ENCODE measurements at places on chromosomes 12 and 14. TPM values are rescaled to one million over a fixed set of nuclear protein-coding genes. Genes with fewer than 3 reads are reported as not detected.

GALNT6 gene
- total RNA-seq, result 4.0 TPM

MYF5 gene
- not detected for total RNA-seq

PTCSC3 gene
- not detected for total RNA-seq

MPHOSPH9 gene
- total RNA-seq, result 38.5 TPM

TRIM9 gene
- total RNA-seq, result 0.33 TPM

CAPZA3 gene
- total RNA-seq, result not detected

CFAP73 gene
- total RNA-seq, result not detected
